SW 1271 (cell line): ENCODE measurements at places on chromosomes 5 and 9.

- DNase-seq: no peak
Measured at GRCh38 chr5:59850766-59851165, 42.8 kb downstream of the PDE4D start.

GRCh38 chr5:136033234-136033633, 4.4 kb downstream of the TGFBI start:
- DNase-seq: no peak

GRCh38 chr5:141040771-141041426, 10.3 kb upstream of the PCDHB1 start:
- DNase-seq: peak; percentile 96

DNA sequence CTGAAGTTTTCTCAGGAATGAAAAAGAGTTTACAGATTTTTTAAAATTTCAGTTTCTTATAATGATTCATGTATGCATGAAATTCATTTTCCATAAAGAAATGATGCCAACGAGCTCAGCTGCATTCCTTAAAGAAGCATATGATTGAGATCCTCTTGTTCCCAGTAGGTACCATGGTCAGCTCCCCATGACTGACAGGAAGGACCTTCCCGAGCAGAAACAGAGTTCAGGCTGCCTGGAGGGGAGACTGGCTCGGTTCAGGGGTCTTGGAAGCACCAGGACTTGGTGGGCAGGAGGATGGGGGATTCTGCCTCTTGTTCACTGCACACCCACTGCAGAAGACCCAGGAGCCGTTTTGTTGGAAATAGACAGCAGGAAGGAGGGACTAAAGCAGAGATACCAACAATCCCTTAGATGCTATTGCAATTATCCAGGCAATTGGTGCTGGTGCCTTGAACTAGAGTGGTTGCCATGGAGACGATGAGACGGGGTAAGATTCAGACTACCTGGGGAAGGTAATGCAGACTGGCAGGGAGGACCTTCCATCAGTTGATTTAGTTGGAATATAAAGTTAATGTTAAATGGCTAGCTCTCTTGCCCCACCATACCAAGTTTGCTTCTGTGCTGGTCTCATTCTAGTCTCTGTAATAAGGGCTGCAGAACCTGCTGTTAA, 447.8 kb downstream of the MTRR start:
- DNase-seq: no peak

GRCh38 chr9:77819657-77820056, 171.5 kb upstream of the GNA14 start:
- no peak for DNase-seq

DNA sequence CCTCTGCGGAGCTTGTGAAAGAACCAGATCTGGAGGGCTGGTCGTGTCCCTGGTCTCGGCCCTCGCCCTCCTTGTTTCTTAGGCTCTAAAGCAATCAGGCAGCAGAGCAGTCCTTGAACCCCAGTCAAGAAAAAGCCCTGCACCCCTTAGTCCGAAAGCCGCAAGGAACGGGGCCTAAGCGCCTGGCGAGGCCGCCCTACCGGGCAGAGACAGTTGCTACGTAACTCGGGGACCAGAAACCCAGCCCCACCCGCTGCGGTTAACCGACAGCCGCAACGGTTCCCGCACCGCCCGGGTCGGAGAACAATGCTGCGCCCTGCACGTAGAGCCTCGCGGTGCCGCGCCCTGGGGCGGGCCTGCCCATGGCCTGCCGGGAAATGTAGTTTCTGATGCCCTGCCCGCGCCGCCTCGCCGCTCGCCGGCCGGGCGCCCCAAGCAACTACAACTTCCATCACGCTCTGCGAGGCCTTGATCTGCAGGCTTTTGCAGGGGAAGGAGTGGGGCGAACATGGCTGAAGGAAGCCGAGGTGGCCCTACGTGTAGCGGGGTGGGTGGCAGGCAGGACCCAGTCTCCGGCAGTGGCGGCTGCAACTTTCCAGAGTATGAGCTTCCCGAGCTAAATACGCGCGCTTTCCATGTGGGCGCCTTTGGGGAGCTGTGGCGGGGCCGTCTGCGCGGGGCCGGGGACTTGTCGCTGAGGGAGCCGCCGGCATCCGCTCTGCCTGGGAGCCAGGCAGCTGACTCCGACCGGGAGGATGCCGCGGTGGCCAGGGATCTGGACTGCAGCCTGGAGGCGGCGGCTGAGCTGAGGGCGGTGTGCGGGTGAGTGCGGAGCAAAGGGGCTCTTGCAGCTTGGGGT, at the start of gene SNAPC3:
Gene SNAPC3, plus strand, starts transcription at position 505 of the 859 bp plus-strand sequence. Its CDS starts 4 bp downstream, at position 509.
- no peak for DNase-seq

DNA sequence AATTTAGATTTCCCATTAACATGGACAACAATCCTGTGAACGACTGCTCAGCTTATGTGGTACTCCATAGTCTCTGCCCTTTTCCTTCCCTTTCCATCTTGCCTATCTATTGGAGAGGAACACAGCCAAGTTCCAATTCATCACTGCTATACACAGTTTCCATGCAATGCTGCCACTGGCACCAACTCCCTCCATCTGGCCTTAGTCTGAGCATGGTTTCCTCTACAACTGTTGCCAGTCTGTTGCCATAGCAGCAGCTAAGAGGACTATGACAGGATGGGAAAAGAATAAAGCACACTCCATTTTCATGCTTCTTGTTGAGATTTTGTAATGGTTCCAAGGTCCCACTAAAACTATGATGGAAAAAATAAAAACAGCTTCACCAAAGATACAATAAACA, 189.0 kb downstream of the HCN1 start:
- peak; percentile 51 for DNase-seq

DNA sequence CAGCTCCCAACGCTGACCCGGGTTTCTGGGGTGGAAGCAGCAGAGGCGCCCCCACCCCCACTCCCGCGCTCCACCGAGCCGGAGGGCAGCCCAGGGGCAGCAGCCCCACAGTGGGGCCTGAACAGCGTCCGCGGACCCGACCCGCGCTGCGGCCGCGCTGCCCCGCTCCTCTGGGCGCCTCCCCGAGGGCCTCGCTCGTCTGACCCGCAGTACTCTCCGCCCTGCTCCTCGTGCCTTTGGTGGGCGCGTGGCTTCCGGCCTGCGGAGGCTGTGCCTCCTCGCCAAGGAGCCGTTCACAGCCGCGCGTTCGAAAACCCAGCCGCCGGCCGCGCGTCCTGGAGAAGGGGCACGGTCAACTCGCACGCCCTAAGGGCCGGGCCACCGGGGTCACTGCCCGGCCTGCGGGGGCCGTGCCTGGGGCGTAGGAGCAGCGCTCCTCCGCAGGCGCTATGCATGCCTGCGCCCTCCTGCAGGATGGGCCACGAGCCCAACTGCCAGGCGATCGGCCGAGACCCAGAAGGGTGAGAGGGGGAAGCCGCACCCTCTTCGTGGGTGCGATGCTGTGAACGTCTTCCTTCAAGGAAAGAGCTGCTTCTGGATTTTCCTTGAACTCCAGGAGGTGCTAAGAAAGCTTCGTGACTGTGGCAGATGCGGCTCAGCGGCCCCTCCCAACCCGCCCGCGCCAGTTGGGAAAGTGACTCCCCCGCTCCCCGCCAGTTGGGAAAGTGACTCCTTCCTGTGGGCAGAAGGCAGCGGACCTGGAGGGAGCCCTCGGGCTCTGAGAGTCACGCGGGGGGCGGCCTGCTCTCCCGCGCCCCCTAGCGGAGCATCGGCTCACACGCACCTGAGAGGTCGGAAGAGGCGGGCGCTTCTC, 82.7 kb downstream of the HSD17B3 start:
- no peak for DNase-seq

DNA sequence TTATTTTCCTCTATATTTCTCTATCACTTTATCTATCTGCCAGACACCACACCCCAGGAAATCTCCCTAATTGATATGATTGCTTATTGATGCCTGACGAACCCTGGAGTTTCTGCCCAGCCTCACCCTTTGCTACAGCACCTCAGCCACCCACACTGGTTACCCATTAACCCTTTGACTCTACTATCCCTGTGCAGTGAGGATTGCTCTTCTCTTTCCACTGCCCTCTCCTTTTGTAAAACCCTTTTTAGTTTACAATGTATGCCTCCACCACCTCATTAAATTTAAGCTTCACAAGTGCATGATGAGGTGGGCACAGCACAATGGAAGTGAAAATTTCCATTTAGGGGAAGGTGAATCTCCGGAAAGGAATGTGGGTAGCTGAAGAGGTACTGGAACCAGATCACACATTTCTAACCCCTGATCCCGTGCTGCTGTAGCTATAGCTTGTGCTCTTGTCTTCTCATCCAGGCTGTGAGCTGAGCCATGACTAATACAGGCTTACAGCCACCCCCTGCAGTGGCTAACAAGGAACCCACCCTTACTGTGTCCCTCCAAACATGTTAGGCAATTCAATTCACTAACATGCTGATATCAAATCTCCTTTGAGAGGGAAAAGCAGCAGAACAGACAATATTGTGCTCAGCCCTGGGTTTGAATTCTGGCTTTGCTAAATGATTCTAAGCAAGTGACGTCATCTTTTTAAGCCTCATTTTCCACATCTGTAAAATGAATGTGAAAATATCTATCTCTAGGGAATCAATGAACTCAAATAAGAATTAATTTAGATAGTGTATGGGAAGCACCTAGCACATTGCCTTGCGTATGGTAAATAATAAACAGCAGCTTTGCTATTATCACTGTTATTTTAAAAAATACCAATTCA, 186.9 kb upstream of the TRIM32 start:
- DNase-seq: peak; percentile 16

DNA sequence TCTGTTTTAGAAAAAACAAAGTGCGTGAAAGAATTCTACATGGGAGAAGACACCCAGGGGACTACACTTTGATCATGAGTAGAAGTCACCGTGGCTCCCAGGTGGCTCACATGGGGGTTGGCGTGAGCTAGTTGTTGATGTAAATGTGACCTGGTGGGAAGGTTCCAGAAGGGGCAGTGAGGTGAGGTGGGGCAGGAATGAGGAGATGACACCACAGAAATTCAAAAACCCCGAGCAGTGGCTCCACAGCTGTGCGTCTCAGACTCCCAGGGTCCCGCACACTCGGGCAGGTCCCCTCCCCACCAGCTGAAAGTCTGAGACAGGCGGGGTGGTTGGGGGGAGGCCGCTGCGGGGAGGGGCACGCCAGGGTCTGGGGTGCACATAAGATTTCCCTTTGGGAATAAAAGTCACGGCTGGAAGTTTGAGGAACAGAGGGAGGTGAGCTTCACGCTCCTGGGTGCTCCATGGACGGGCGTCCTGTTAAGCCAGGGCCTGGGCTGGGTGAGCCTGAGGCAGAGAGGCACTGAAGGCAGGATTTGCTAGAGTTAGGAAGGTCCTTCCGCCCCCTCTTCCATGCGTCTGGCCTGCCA, 29.9 kb downstream of the GLT6D1 start:
- no peak for DNase-seq

GRCh38 chr9:135909371-135909770, 2.0 kb upstream of the CAMSAP1 start:
- DNase-seq: no peak

DNA sequence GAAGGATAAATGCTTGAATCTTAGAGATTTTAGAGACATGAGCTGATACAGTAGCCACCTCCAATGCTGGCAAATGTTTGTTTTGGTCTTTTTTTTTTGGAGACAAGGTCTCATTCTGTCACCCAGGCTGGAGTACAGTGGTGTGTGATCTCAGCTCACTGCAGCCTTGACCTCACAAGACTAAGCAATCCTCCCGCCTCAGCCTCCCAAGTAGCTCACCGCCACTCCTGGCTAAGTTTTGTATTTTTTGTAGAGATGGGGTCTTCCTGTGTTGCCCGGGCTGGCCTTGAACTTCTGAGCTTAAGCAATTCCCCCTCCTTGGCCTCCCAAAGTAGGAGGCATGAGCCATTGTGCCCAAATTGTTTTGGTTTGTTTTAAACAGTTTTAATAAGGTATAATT, 6.8 kb upstream of the DOLPP1 start:
- DNase-seq: no peak

DNA sequence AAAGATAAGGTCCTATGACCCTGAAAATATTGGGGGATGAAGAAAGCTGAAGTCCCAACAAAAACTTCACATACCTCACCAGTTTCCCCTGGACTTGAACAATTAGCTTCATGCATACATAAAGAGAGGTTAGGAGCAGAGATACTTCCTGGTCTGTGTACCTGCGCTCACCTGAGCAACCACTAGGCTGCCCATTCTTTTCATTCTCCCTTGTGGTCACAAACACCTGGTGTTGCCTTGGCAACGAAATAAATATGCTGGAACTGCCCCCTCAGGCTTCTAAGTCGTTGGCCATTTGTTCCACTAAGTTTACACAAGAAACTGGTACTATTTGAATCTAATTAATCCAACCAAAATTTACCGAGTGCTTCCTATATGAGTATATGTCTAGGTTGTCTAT, 18.1 kb downstream of the OTP start:
- DNase-seq: peak; percentile 19

- DNase-seq: no peak
Measured at GRCh38 chr9:136013116-136013515, 51.9 kb upstream of the UBAC1 start.

- no peak for DNase-seq
Measured at GRCh38 chr5:1634337-1634661, 110.5 kb upstream of the LPCAT1 start.

DNA sequence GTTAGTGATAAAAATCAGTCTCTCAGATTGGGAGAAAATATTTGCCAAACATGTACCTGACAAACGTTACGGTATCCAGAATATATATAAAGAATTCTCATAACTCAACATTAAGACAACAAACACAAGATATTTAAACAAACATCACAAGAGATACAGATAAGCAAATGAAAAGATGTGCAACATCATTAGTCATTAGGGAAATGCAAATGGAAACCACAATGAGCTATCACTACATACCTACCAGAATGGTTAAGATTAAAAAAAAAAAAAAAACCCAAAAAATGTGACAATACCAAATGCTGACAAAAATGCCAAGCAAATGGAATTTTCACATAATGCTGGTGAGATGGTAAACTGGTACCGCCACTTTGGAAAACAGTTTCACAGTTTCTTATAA, 15.4 kb downstream of the CERT1 start:
- no peak for DNase-seq

GRCh38 chr9:89969156-89969675, 364.4 kb downstream of the GADD45G start:
- no peak for DNase-seq

DNA sequence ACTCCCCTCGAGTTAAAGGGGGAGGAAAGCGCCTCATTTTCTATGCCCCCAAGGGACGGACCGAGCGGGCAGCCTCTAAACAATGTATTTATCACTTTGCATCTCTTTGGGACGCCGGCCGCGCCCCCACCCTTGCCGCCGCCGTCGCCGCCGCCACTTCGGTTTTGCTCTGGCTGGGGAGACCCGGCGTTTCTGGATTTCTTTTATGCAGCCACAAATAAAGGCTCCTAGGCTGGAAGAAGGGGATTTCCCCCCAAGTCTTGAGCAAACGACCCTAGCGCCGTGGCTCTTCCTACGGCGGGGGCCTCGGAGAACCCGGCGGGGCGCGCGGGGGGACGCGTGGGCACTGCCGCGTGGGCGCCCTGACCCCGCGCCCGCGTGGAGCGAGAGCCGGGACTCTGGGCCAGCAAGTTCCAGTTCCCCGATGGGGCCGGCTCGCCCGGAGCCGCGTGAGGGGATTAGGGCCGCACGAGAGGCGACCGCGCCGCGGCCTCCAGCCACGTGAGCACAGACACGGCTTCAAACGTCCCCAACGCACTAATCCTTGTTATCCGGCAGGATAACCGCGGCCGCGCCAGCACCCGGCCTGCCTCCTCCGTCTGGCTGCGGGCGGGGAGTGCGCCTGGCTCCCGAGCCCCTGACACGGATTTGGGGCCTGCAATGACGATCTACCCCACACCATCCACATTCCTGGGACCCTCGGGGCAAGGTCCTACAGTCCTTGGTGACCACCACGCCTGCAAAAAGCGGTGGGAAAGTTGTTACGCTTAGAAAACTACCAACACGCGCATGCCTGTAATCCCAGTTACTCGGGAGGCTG, 7.9 kb upstream of the NEUROG1 start:
- no peak for DNase-seq
